Breast epithelium (tissue), 4 donors: ENCODE measurements at places on chromosomes 16 and 17. TPM values are rescaled to one million over a fixed set of nuclear protein-coding genes. Genes with fewer than 3 reads are reported as not detected.
A peak's percentile ranks its signal among the peaks of the same experiment; 100 is the strongest.

- H3K36me3 ChIP-seq: no peaks in the 10 kb centered on the region
- H3K27ac ChIP-seq: no peak overlapping the region
- H3K4me3 ChIP-seq: no peak overlapping the region
- DNase-seq: no peak
- no peaks in the 10 kb centered on the region for H3K27me3 ChIP-seq
- no peaks in the 10 kb centered on the region for H3K4me1 ChIP-seq
Observed at GRCh38 chr17:69757688-69758430, 317.2 kb upstream of the KCNJ16 start.

DNA sequence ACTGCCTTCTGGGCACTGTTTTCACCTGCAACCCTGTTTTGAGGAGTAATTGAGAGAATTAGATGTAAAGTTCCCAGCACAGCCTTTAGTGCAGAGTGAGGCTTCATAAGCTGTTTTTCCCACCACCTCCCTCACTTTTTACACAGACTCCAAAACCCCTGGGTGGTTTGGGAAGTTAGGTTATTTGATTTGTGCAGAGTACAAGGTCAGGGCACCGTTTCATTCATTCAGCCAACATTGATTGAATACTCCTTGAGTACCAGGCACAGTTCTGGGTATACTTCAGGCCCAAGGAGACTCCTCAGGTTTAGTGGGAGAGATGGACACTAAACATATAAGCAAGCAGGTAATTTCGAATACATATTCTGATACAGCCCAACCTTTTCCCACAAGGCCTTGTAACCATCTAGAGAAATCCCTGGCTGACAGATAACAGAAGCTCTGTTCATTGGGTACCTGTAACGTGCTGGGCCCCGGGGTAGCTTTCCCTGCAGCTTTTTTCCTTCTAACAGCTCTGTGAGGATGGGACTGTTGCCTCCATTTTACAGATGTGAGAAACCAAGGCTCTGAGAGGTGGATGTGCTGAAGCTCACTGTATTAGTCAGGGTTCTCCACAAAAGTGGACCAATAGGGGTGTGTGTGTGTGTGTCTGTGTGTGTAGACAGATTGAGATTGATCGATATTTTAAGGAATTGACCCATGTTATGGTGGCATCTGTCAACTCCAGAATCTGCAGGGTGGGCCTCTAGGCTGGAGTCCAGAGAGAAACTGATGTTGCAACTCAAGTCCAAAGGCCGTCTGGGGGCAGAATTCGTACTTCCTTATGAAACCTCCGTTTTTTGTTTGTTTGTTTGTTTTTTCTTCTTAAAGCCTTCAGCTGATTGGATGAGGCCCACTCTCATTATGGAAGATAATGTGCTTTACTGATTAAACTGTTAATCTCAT is 234.7 kb downstream of the SNX29 start:
- H3K27ac ChIP-seq: no peak overlapping the region
- H3K27me3 ChIP-seq: no peaks in the 10 kb centered on the region
- H3K4me3 ChIP-seq: no peak overlapping the region
- H3K36me3 ChIP-seq: no peaks in the 10 kb centered on the region
- no peak for DNase-seq

Gene ACSM2A
- not detected for total RNA-seq

DNA sequence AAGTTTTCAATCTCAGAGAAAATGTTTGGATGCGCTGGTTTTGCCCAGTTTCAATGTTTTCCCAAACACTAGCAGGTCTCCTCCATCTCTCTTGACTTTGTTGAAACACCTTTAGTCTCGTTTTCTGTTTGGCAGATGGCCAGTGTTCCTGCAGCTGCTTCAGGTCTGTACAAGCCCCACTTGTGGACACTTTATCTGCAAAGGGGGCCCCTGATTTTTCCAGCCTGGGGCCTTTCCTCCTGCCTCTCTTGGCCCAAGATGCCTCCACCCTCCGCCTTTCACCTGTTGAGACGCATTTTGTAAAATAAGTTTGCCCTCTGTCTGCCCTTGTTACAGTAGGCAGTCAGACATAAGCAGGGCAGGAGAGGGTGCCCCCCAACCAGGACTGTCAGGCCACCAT is 21.8 kb upstream of the PRM1 start:
- no peaks in the 10 kb centered on the region for H3K27me3 ChIP-seq
- no peaks in the 10 kb centered on the region for H3K36me3 ChIP-seq

Gene HLF
- 13.4 TPM for total RNA-seq

GRCh38 chr16:8607214-8607613 is 14.3 kb upstream of the METTL22 start:
- H3K27ac ChIP-seq: no peak overlapping the region
- H3K4me3 ChIP-seq: no peak overlapping the region
- DNase-seq: no peak
- H3K36me3 ChIP-seq: no peaks in the 10 kb centered on the region
- H3K4me1 ChIP-seq: no peaks in the 10 kb centered on the region

Gene MEIOC
- total RNA-seq: under 0.01 TPM

GRCh38 chr16:27195941-27196595 is 7.3 kb upstream of the KDM8 start:
- H3K4me1 ChIP-seq: no peaks in the 10 kb centered on the region
- H3K36me3 ChIP-seq: no peaks in the 10 kb centered on the region
- H3K4me3 ChIP-seq: no peak overlapping the region
- no peaks in the 10 kb centered on the region for H3K27me3 ChIP-seq
- H3K27ac ChIP-seq: no peak overlapping the region

DNA sequence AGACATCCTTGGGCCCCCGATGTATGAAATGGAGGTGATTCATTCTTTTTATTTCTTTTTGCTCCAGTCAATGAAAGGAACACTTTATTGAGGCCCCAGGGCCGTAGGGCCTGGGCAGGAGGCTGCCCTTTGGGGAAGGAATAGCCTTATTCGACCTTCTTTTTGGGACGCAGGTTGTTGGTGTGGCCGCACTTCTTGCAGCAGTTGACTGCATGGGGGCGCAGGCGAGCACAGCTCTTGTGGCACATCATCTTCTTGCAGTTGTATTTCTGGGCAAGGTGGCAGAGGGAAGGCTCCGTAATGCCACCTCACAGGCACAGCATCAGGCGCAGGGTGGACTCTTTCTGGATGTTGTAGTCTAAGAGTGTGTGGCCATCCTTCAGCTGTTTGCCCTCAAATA is 50.9 kb downstream of the SIAH1 start:
- H3K36me3 ChIP-seq: no peaks in the 10 kb centered on the region
- H3K27me3 ChIP-seq: no peaks in the 10 kb centered on the region
- no peak overlapping the region for H3K27ac ChIP-seq
- no peak overlapping the region for H3K4me3 ChIP-seq

GRCh38 chr16:66933776-66934137 is 445 bp downstream of the CIAO2B start:
- H3K4me1 ChIP-seq: peaks cover 11% of the 10 kb centered on the region
- no peaks in the 10 kb centered on the region for H3K36me3 ChIP-seq
- peak overlapping the region; percentile 99 for H3K4me3 ChIP-seq
- H3K27me3 ChIP-seq: no peaks in the 10 kb centered on the region

- no peak overlapping the region for H3K27ac ChIP-seq
- DNase-seq: peak; percentile 52
- no peaks in the 10 kb centered on the region for H3K4me1 ChIP-seq
- no peak overlapping the region for H3K4me3 ChIP-seq
- no peaks in the 10 kb centered on the region for H3K27me3 ChIP-seq
Observed at GRCh38 chr16:76428858-76429257, 151.7 kb downstream of the CNTNAP4 start.

Gene KLHL10
- not detected for total RNA-seq

Gene FBXO39
- total RNA-seq: not detected
